ENCODE measurements at places on chromosomes 1 and 21. TPM values are rescaled to one million over a fixed set of nuclear protein-coding genes. Genes with fewer than 3 reads are reported as not detected.

DNA sequence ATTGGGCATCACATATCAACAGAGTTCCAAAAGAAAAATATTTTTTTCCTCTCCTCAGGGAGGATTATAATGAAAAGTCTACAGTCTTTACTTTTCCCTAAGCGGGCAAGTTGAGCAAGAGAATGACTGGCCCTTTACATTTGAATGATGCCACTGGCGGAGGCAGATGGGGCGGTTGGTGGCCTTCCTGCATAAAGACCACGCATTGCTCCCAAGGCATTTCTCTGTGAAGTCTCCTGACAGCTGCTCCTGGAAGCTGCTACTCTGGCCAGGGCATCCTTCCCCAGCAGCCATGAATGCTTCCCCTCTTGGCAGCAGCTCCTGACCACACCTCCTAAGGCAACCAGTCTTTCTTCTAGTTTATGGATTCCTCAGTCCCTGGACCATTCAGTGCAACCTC is 161.1 kb upstream of the RRP15 start:
- no peak for DNase-seq

GRCh38 chr1:246107516-246108277 is 399.4 kb downstream of the SMYD3 start:
- DNase-seq = no peak

- no peak for DNase-seq
Measured at GRCh38 chr1:198662821-198663220, 24.0 kb downstream of the PTPRC start.

- DNase-seq = no peak
Measured at GRCh38 chr1:90074137-90074536, 79.2 kb downstream of the ZNF326 start.

Gene LMO4
- 150 TPM for total RNA-seq

Gene SLC25A24
- total RNA-seq = 71.3 TPM

Gene BARHL2
- total RNA-seq = not detected

DNA sequence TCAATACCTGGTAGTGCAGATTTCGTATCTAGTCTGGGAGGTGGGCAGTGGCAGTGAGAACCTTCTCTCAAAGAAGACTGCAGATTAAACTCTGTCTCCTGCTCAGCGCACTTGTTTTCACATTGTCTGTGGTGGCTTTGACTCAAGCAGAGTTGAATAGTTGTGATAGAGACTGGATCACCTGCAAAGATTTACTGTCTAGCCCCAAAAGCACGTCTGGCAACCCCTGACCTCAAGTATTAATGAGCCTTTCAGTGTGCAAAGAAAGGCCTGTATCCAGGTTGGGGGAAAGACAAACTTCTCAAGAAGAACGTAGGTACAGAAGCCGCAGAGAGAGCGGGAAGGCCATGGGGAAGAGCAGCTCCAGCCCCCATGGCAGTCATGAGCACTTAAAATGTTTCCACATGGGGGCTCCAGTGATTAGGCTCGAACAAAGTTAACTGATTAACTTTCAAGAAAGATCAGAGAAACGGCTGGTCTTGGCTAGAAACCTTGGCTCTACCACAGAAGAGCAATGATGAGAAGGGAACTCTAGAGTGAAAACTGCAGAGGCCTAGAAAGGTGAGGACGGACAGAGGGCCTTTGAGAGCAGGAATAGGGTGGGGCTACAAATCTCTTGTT is 15.2 kb downstream of the HENMT1 start:
- no peak for DNase-seq

- no peak for DNase-seq
Measured at GRCh38 chr1:9984253-9984652, 12.8 kb upstream of the RBP7 start.

- DNase-seq = no peak
Measured at GRCh38 chr21:43372663-43373361, 54.1 kb downstream of the SIK1 start.

GRCh38 chr1:22816803-22817202 is 106.2 kb downstream of the EPHB2 start:
- DNase-seq = no peak

GRCh38 chr1:18324246-18324645 is 156.5 kb upstream of the KLHDC7A start:
- DNase-seq = no peak

- no peak for DNase-seq
Measured at GRCh38 chr21:17793246-17794123, 25.7 kb downstream of the C21orf91 start.

Gene HRNR
- not detected for total RNA-seq

DNA sequence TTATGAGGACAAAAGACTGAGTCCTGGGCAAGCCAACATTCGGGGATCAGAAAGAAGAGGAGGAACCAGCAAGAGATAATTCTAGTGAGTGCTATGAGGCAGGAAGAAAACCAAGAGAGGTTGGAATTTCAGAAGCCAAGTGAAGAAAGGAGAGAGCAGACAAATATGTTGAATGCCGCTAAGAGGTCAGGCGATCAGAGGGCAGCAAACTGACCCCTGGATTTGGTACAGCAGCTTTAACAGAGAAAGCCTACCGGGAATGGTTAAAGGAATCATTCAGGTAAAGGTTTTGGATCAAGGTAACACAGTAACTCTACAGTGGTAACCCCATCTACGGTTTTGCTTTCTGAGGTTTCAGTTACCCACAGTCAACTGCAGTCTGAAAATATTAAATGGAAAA is 5.4 kb downstream of the CLCC1 start:
- DNase-seq = no peak

- DNase-seq = no peak
Measured at GRCh38 chr1:64162151-64162550, 41.3 kb upstream of the UBE2U start.

DNA sequence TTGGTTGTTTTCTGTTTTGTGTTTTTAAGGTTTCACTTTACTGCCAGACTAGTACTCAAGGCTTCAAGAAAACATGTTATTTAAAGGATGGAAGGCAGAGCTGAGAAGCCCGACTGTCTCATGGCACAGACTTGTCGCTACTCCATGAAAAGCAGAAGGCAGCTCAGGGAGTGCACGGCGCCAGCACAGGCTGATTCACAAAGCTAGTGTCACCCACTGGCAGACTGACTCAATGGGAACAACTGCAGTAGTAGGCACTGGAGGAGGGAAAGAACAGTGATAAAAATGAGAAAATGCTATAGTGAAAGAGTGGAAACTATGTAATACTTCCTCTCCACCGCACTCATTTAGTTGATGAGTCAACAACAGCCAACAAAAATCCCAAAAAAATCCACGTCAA is 14.7 kb downstream of the HSF2BP start:
- no peak for DNase-seq

Gene ESPN
- 0.58 TPM for total RNA-seq

GRCh38 chr1:111570781-111571181 is 48.8 kb upstream of the RAP1A start:
- no peak for DNase-seq

DNA sequence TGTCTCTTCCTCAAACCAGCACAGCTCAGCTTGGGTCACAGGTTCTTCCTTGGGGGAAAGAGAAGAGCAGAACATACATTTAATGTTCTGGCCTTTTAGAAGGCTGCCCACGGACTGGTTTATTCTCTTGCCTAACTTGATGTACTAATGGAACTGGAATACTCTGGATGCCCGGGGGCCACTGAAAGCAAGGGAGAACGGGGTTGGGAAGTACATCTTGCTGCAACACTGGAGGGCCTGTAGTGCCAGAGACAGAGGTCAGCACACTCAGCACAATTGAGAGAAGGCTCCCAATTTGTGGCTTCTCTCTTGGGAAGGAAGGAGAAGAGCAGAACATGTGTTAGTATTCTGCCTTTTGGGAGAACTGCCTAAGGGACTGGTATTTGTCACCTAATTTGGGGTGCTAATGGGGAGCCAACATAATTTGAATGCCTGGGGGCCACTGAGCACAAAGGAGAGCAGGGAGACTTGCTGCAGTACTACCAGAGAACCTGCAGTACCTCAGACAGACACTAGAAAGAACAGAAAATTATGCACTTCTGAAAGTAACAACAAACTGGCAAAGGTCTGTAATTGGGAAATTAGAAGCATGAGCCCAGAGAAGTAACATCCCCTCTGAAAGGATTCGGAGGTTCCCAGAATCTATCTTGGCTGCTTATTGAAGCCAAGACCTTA is 14.1 kb downstream of the ZNF691 start:
- DNase-seq = no peak

Gene GPA33
- not detected for total RNA-seq

Gene SPATA1
- 1.2 TPM for total RNA-seq

DNA sequence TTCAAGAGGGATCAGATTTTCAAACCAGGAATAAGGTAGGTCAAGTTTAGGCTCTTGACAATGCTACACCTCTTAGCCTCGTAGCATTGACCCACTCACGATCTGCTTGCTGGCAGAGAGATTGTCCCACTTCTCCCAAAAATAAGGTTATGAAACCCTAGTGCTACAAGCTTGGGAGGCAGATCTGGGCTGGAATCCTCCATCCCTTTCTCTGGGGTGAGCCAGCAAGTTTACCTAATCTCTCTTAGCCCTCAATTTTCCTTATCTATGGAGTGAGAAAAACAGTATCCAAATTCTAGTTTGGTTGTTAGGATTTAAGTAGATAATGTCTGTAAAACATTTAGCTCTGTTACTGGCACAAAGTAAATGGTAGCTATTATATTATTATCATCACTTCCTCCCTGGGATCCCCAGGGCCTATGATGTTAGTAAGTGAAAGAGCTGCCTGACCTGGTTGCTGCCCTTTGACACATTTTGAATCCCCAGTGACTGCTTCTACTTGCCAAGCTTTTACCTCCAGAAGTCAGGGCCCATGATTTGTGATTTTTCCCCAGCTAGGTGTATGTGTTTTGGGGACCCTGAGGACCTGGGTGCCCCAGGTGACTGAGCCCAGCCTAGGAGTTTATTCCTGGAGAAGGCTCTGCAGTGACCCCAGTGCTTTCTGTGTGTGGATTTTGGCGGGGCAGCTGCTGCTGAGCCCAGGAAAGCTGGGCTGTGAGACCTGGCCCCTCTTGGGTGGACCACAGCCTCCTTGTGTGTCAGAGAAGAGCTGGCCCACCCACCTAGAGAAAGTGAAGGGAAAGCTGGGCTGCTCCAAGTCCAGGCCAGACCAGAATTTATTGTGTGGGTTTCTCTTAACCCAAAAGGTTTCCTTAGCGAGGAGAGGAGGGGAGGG is 48.2 kb upstream of the VANGL1 start:
- no peak for DNase-seq

Gene TRIM67
- total RNA-seq = 0.42 TPM

DNA sequence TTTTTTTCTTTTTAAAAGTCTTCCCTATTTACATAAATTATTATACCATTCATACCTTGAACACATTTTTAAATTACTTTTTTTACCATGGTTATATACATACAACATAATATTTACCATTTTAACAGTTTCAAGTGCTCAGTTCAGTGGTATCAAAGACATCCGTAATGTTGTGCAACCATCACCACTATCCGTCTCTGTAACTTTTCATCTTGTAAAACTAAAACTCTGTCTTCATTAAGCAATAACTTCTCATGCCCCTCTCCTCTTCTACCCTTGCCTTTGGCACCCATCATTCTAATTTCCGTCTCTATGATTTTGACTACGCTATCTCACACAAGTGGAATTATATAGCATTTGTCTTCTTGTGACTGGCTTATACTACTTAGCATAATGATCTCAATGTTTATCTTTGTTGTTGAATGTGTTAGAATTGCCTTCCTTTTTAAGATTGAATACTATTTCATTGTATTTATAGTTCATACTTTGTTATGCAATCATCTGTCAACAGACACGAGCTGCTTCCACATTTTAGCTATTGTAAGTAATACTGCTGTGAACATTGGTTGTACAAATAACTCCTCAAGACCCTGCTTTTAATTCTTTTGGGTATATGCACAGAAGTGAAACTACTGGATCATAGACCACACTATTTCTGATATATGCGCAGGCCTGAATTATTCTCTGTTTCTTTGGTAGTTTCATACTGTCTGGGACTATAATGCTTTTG is 689.5 kb upstream of the NCAM2 start:
- no peak for DNase-seq

Gene TTC3
- total RNA-seq = 670 TPM

- DNase-seq = no peak
Measured at GRCh38 chr1:241482761-241483250, 36.7 kb downstream of the FH start.

DNA sequence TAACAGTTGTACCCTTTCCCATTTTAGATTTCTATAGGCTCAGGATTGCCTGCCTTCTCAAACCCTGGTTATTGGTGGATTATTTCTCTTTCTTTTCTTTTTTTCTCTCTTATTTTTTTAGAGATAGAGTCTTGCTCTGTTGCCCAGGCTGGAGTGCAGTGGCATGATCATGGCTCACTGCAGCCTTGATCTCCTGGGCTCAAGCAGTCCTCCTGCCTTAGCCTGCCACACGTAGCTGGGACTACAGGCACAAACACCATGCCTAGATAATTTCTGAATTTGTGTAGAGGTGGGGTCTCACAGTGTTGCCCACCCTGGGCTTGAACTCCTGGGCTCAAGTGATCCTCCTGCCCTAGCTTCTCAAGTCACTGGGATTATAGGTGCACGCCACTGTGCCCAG is 58.8 kb downstream of the UCK2 start:
- no peak for DNase-seq

Gene TLR5
- 5.7 TPM for total RNA-seq

Gene TMEM61
- not detected for total RNA-seq

DNA sequence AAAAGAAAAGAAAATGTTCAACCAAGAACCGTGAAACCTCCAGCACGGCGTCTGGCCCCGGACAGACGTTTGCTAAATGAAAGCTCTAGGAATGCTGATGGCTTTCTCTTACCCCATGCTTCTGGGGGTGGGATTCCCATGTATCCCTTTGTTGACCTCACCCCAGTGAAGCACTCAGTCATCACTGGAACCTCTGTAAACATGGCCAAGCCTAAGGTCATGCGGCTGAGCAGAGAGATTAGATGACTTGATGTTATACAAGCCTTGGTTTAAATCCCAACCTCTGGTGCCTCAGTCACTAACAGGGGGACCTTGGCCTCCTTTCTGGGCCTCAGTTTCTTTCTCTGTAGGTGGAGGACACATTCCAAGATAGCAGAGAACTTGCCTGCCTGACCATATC is 2.8 kb upstream of the MYOM3 start:
- DNase-seq = no peak

DNA sequence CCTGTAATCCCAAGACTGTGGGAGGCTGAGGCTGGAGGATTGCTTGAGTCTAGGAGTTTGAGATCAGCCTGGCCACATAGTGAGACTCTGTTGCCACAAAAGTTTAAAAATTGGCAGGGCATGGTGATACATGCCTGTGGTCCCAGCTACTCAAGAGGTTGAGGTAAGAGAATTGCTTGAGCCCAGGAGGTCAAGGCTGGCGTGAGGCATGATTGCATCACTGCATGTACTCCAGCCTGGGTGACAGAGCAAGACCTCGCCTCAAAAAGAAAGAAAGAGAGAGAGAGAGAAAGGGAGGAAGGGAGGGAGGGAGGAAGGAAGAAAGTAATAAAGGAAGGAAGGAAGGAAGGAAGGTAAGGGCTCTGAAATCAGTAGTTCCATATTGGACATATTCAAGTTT is 25.0 kb downstream of the GLUL start:
- no peak for DNase-seq

DNA sequence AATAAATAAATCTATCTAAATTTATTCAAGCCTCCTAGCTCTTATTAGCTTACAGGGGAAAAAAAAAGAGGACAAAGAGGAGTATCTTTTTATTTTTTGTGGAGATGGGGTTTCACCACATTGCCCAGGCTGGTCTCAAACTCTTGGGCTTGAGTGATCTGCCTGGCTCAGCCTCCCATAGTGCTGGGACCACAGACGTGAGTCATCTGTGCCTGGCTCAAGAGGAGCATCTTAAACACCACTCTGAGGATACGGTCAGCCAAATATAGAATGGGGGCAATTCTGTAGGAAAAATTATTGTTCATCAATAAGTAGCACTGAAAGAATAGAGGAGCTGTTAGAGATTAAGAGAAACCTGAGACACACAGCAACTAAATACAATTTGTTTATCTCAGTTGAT is 24.1 kb downstream of the SLC45A3 start:
- no peak for DNase-seq
